ENCODE measurements at places on chromosomes 16 and 17.

DNA sequence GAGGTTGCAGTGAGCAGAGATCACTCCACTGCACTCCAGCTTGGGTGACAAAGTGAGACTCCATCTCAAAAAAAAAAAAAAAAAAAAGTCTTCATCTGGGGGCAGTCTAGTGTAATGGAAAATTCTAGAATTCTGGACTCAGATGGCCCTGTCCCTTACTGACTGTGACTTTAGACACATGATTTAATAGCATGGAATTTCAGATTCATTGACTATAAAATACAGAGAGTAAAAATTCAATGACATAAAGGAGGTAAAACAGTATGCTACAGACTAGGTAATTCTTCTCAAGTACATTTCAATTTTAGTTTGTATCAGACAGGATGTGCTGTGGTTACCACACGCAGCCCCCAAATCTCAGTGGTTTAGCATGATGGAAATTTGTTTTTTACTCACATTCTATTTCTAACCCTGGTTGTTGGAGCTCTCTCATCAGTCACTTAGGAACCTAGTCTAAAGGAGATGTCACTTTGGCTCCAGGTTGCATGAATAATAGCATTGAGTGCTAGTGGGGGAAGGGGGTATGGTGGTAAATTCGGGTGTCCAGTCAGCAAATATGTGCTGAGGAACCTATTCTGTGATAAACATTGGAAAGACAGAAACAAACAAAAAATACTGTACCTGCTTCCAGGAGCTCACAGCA, 444.0 kb downstream of the XYLT1 start:
- DNase-seq: no peak

- DNase-seq: no peak
These were observed 12.9 kb upstream of the SEC14L1 start for GRCh38 chr17:77127735-77128361.

DNA sequence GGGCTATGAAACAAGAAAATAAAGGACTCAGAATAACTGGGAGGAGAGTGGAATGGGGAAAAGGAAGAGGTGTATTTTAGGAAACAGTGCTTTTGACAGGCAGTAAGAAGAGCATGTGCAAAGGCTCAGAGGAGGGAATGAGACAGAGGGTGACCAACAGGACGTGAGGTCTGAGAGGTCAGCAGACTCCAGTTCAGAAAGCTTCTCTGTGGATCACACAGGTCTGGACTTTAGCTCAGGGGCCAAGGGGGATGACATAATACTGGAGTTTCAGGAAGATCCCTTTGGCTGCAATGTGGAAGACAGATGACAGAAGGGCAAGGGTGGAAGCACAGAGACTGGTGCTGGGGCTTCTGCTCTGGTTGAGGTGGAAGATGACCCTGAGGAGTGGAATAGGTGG, 489.9 kb upstream of the CDH5 start:
- DNase-seq: no peak

GRCh38 chr16:73584157-73584556, 536.2 kb upstream of the ZFHX3 start:
- DNase-seq: no peak

DNA sequence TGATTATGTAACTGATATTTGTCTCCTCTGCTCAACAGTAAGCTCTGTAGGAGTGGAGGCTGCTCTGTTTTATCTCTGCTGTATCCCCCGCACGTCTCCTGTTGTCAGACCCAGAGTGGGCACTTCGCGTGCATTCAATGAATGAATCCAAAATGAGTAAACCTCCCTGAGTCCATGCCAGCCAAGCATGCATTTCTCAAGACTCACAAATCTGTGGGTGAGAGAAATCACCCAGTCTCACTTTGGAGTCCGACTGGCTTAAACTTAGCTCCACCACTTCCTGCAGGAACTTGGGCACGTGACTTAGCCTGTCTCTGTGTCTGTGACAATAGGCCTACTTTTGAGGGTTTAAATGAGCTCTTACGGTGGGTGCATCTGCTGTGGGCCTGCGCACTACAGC, 3.7 kb downstream of the PNPO start:
- no peak for DNase-seq

- DNase-seq: no peak
These were observed 25.7 kb downstream of the SCNN1B start for GRCh38 chr16:23327836-23328235.

DNA sequence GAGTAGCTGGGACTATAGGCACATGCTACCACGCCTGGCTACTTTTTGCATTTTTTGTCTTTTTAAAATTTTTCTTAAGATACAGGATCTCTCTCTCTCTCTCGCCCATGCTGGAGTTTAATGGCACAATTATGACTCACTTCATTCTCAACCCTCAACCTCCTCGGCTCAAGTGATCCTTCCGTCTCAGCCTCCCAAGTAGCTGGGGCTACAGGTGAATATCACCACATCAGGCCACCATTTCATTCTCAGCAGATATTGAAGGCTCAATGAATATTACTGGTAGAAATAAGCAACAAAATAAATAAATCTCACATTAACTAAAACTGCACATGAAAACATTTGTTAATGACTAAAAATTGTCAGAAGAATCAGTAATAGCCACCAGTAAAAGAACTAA, 41.7 kb downstream of the BRIP1 start:
- DNase-seq: no peak

GRCh38 chr16:81697616-81698309, 81.3 kb upstream of the PLCG2 start:
- DNase-seq: no peak

- DNase-seq: no peak
These were observed 505.4 kb upstream of the C16orf82 start for GRCh38 chr16:26561303-26561702.

DNA sequence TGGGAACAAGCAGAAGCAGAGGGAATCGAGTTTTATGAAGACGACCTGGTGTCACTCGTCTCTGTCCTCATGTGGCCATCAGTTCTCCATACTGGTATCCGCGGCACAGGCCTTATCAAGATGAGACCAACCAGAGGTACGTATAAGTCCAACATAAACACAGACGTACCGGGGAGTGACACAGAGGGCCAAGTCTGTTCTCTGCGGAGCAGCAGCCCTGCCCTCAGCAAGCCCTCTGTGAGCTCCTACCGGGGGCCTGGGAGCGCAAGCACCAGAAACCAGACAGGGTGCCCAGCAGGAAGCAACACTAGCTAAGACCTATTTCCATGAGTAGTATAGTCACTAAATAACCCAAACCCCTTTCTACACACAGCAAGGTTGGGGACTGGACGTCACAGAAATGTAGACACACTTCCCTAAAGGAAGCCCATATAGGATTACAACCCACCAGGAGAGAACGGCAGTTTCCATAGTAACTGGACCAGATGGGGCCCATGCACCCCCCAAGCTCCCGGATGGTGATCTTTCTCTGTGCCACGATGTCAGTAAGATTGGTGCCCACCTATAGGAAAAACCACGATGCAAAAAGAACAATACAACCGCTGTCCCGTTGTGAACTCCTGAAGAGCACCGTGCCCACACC, 911 bp downstream of the ARL16 start:
- no peak for DNase-seq

GRCh38 chr17:34527908-34528470, 51.4 kb upstream of the TMEM132E start:
- DNase-seq: no peak

DNA sequence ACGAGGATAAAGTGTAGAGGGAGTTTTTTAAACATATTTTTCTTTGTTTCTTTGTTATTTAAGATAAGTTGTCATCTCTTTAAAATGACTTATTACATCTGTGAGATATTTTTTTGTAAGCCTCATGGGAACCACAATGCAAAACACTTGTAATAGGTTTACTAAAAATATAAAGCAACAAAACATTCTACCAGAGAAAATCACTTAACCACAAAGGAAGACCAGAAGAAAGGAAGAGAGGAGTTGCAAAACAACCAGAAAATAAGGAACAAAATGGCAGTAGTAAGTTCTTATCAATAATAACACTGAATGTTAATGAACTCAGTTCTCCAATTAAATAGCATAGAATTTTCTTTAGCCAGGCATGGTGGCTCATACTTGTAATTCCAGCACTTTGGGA, 22.9 kb downstream of the DHRS7B start:
- no peak for DNase-seq

DNA sequence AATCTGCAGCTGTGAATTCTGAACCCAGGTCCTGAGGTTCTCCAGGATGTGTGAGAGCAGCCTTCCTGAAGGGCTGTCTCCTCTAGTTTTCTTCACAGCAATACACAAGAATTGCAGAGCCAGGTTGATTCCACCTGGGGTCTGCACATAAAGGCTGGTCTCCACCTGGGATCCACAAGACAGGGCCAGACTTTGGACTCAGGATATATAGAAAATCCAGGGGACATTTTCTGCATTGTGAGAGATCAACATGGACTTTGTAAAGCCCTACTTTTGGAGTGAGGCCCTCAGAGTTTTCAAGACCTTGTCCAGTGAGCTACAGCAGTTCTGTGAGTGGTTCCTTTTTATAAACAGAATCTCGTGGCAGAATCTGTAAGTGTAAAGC, 6.3 kb downstream of the ZNF267 start:
- DNase-seq: no peak

GRCh38 chr16:46911038-46911437, 26.9 kb downstream of the GPT2 start:
- no peak for DNase-seq

- no peak for DNase-seq
These were observed 236.8 kb downstream of the MSI2 start for GRCh38 chr17:57493171-57493570.

- DNase-seq: no peak
These were observed 55.4 kb upstream of the ACSF3 start for GRCh38 chr16:89038221-89038721.

GRCh38 chr17:13104576-13104975, 86.7 kb upstream of the ELAC2 start:
- no peak for DNase-seq

DNA sequence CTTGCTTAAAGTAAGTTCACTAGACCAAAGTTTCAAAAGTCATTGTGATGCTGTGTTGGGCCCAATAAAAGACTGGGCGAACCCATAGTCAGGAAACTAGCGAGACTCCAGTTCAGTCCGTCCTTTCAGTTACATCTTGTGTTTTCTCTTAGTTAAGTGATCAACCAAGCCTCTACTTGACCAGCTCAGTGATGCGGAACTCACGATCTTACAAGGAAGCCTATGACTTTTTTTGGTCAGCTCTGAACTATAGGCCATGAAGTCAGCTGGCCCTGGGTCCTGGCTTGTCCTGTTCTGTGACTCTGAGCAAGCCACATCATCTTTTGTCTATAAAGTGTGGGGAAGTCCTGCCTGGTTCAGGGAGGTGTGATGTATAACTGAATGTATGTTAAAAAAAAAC, 21.7 kb upstream of the WSCD1 start:
- no peak for DNase-seq

GRCh38 chr16:4752351-4753100, 14.4 kb downstream of the ZNF500 start:
- no peak for DNase-seq

DNA sequence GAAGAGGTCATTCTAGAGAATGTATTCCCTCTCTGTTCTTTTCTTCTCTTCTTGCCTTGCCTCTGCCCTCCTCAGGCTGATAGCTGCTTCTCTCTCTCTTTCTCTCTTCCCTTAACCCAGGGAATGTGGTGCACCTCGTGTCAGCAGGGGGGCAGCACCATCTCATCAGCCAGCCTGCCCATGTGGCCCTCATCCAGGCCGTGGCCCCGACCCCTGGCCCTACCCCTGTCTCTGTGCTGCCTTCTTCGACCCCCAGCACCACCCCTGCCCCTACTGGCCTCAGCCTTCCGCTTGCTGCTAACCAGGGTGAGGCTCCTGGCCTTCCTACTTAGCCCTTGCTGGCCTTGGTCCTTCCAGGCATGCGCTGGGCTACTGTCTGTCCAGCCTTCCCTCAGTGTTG, 23.5 kb downstream of the SRCAP start:
- no peak for DNase-seq

DNA sequence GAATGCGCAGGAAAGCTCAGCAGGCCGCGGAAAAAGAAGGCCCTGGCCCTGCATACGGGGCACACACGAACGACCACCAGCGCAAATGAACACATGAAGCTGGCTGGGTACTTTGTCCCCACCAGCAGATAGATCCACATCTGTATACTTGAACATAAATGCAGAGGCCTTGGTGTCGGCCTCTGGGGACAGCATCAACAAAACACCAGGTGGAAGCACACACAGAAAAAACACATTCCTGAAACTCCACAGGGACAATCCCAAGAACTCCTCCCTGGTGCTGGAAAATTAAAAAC, 606 bp upstream of the ZBTB4 start:
- no peak for DNase-seq

DNA sequence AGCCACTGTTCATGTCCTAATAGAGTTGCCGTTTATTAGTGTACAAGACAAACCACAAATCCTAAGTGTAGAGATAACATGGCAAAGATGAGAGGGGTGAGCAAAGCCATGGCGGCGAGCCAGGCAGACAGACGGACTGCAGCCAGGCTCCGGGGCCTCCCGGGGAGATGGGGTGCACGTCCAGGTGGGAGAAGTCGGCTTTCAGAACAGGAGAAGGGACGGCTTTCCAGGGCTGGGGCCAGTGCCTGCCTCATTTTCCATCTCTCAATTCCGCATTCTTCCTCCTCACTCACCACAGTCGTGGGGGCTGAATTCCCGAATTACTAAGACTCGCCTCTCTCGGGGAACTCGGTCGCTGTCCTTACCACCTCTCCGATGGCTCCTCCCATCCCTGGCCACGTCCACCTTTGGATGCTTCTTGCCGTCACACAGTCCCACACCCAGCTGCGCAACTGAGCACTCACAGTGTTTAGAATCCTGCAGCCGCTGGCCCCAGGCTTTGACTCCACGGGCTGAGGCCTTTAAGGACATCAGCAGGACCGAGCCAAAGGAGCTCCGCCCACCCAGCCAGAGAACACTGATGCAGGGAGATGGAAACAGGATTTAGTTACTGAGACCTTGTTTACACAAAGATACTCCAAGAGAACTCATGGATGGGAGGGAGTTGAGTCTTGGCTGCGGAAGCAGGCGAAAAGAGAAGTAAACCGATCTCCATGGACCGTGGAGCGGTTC, 59.7 kb downstream of the RNF112 start:
- peak; percentile 35 for DNase-seq

- no peak for DNase-seq
These were observed 369.5 kb downstream of the SEC14L1 start for GRCh38 chr17:77510133-77510796.

GRCh38 chr16:2853531-2854073, 4.4 kb downstream of the PRSS22 start:
- no peak for DNase-seq

DNA sequence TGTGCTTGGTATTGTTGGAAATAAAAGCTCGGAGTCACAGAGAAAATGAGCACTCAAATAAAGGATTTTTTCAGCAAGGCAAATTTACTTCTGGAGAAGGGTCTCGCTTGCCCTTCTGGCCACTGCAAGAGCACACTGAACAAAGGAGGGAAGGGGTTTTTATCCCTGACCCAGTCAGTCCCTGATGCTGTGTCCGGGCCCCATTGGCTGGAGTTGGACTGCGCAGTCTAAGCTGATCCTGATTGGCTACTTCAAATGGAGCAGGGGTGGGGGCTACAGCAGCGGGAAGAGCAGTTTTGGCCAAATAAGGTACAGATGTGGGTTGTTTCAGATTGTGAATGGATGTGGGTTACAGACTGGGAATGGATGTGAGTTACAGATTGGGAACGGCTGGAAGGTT, 4.3 kb upstream of the NLRP1 start:
- no peak for DNase-seq

Measured in fibroblast of the conjunctiva (primary cell).